ENCODE measurements at places on chromosomes 7 and 10.

- DNase-seq: no peak
These were observed 642 bp downstream of the STK32C start for GRCh38 chr10:132306864-132307751.

- no peak for DNase-seq
These were observed 5.3 kb downstream of the NUDT1 start for GRCh38 chr7:2247141-2247995.

GRCh38 chr10:86803156-86803555 lies 46.7 kb downstream of the BMPR1A start:
- no peak for DNase-seq

- no peak for DNase-seq
These were observed 29.7 kb upstream of the DDC start for GRCh38 chr7:50594734-50595485.

DNA sequence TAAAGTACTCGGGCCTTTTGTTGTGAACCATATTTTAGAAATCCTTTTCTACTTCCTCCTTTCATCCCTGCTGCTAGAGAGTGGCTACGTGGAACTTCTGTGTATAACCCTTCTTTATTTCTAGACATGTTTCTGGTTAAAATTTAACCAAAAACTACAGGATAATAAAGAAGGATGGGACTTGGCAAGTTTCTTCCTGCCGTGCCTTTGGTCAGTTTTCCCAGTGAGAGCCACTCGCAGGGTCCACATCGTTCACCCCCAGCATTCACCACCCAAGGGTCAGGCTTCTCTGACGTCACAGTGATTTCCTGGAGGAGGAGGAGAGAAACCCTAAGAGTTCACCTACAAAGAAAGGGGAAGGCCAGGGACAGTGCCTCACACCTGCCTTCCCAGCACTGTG lies 45.4 kb downstream of the NKX6-2 start:
- no peak for DNase-seq

DNA sequence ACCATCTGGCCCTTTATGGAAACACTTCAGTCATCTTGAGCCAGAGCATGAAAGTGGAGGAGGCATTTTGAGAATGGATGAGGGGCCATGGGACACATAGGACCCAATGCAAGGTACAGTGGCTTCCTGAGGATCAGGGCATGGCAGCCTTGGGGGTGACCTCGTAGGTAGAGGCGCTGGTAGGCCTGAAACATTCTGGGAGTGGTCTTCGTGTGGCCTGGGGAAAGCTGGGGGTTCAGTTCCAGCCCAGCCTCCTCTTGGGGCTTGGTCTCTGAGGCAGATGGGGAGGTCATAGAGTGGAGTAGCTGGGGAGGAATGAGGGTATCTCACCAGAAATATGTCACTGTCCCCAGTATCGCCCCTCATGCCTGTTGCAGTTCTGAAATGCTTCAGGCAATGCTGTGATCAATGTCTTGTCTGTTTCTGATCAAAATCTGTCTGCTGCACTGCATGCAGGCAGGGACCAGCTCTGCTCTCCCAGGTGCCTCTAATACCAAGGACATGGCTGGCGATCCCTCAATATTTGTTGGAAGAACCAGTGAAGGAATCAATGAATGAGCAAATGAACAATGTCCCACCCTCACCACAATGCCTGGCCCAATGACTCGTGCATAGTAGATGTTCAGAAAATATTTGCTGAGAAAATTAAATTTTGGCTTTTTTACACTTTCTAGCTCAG lies 90.9 kb downstream of the CHST15 start:
- DNase-seq: no peak

DNA sequence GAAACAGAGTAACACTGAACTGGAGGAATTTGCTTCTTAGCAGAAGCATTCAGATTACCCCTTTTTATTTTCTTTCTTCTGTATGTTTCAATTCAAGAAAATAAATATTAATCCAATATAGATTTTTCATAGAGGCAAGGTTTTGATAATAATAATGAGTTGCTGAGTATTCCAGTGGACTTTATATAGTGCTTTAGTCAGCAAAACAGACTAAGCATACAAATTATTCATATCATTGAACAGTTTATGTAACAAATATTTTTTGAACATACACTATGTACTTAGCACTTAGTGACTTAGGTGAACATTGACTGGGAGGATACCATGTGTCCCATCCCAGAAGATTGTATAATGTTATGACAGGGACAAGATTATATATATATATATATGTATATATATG lies 32.0 kb downstream of the PPP1R9A start:
- no peak for DNase-seq

- no peak for DNase-seq
These were observed 163.7 kb downstream of the DIP2C start for GRCh38 chr10:525565-526315.

DNA sequence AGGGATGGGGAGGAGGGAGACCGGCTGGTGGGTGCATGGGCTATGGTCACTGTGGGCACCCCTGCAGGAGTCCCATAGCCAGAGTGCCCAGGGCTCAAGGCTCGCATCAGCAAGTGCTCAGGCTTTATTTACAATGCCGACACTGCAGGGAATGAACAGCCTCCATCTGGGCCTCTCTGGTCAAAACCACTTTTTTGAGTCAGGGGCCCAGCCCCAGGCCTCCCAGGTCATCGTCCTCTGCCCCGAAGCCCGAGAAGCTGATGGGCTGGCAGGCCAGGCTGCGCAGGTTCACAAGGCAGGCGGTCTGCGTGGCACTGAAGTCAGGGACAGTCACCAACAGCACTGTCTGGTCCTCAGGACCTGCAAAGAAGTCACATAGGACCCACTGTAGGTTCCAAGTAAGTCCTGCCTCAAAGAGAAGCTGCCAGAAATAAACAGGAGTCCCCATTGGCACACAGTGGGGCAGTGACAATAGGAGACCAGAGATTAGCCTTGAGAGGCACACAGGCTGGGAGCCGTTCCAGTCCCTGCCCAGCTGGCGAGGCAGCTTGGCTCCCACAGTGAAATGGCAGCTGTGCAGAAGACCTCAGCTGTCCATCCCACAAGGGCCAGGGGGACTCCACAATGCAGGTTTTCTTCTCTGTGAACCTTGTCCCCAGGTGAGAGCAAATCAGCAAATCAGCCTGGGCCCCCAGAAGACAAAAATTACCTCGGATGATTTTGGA lies 8.6 kb downstream of the POLD2 start:
- no peak for DNase-seq

DNA sequence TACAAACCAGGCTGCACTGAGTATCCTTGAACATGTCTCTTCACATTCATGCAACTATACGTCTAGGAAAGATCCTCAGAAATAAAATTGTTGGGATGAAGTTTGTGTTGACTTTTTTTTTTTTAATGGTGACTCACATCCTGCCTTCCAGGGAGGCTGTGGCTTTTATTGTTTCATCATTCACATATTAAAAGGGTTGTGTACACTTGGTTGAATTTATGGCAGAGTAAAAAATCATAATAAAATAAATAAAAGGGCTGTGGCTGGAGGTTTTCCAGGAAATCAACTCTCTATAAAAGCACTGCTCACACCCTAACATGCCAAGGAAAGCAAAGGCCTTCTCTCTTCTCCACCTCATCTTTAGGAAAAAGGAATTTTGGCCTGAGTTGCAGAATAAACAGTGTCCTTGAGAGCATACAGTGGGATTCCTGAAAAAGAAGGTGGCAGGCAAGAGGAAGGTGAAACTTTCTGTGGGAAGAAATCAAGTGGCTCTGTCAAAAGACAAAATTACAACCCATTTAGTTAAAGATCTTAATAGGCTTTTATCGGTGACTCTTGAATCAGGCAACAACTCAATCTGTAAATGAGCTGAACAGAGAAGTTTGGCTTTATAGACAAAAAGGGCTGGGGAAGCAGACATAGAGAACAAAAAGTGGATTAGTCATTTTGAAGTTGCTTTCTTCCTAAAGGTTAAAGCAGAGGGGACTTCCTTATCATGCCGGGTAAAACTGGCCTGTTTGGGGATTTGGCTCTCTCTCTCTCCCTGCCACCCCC lies 41.6 kb upstream of the FHIP2A start:
- DNase-seq: peak; percentile 75
